ENCODE measurements at places on chromosomes 16 and 17. TPM values are rescaled to one million over a fixed set of nuclear protein-coding genes. Genes with fewer than 3 reads are reported as not detected.

The CNTNAP1 gene
- total RNA-seq: 0.50 TPM

The HSF4 gene
- 24.9 TPM for total RNA-seq

The CLEC10A gene
- total RNA-seq: not detected

The GFAP gene
- 0.83 TPM for total RNA-seq

The HBQ1 gene
- total RNA-seq: 0.69 TPM

The TBC1D3E gene
- total RNA-seq: not detected

The PCGF2 gene
- total RNA-seq: 32.7 TPM

All from mammary epithelial cell (primary cell).